CMK (cell line): ENCODE measurements at places on chromosomes 4 and X.

GRCh38 chr4:53943345-53944085 lies 120.9 kb downstream of the CHIC2 start:
- no peak for DNase-seq

- DNase-seq = no peak
Measured at GRCh38 chr4:99013884-99014523, 18.5 kb downstream of the METAP1 start.

DNA sequence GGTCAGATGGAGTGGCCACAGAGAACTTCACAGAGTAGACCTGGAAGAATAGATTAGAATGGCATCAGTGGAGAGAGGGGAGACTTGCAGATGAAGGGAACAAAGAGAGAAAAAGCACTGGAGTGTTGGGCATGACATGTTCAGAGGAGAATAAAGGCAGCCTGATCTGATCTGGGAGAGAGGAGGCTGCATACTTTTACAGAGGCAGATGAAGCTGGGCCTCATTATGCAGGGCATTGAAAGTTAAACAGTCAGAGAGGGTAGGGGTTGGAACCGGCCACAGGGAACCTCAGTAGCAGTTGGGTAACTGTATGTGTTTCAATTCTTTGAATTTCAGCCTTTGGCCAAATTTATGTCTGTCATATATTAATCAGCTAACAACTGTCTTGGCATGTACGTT lies 61.2 kb downstream of the SH3BGRL start:
- DNase-seq = no peak

DNA sequence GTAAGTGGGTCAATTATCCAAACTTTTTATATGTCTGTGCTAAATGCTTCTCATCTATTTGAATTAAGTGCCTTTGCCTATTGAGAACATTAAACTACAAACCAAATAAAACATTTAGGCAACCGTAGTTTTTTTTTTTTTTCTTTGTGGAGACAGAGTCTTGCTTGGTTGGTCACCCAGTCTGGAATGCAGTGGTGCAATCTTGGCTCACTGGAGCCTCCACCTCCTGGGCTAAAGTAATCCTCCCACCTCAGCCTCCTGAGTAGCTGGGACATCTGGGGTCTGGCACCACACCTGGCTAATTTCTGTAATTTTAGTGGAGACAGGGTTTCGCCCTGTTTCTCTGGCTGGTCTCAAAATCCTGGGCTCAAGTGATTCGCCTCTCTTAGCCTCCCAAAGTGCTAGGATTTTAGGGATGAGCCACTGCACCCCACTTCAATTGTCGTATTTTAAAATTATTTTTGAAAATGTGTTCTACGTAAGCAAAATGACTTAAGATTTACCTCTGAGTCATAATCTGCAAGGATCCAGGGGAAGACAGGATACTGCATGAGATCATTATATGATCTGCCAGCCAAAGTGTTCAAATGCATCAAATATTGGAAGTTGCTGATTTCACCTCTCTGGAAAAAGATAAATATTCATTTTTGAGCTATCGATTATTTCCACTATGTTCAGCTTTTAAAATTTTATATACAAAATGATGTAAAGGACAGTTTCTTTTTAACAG lies 125.6 kb downstream of the CDS1 start:
- DNase-seq = no peak

GRCh38 chrX:45187731-45188130 lies 12.9 kb downstream of the DIPK2B start:
- no peak for DNase-seq

- DNase-seq = no peak
Measured at GRCh38 chr4:76799718-76800117, 98.2 kb downstream of the SOWAHB start.

- no peak for DNase-seq
Measured at GRCh38 chrX:102593367-102593766, 5.9 kb upstream of the ARMCX5 start.

- DNase-seq = no peak
Measured at GRCh38 chr4:109978704-109979454, 66.2 kb downstream of the EGF start.

GRCh38 chrX:1417921-1418771 lies 26.2 kb upstream of the SLC25A6 start:
- no peak for DNase-seq

DNA sequence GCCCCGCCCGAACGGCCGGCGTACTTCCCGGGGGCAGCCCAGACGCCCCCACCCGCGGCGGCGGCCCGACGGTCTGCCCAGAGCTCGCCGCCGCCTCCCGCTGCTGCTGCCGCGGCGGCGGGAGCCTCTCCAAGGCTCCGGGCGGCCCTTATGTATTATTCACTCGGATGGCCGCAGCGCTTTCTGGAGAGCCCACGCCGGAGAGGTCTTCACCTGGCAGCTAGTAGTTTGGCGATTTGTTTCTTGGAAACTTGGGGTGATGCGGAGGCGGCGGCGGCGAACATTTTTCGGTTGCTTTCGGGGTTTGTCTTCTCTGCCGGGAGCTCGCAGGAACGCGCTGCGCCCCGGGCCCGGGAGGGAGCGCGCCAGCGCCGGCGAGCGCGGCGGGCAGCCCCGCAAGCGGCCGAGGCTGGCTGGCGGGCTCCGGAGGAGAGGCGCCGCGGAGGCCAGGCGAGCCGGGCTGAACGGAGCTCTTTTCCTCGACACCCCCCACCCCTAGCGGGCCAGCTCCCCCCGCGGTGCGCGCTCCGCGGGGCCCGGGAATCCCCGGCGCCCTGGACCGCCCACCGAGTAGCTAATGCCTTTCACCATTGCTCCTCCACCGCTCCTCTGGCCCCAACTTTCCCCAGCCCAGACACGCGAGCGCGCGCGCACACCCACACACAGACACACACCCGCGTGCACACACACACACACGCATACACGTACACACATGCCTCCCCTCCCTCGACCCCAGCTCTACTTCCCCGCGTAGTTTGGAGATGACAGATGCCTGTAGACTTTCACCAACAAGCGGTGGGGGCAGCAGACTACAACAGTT lies 113.5 kb downstream of the DHX15 start:
- DNase-seq = no peak

DNA sequence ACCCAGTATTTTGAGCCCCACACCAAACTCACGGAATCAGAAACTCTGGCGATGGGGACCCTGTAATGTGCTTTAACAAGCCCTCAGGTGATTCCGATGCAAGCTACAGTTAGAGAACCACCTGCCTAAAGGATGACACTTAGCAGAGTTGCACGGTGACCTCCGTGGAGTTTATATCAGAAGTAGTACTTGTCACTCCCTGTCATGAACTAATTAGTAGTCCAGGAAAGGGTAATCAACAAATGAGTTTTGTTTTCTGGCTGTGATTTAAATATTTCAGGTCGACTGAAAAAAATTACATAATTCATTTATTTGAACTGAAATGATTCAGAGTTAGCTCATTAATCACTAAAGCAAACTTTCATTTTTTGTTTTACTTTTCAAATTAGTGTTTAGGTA lies 56.4 kb downstream of the TMA16 start:
- DNase-seq = no peak

- peak; percentile 40 for DNase-seq
Measured at GRCh38 chr4:2243681-2244380, 1.9 kb upstream of the HAUS3 start.

GRCh38 chr4:35639929-35640328 lies 604.4 kb downstream of the ARAP2 start:
- no peak for DNase-seq

GRCh38 chrX:91108761-91109160 lies 325.9 kb upstream of the PABPC5 start:
- no peak for DNase-seq

GRCh38 chrX:34810364-34810763 lies 132.2 kb upstream of the FAM47B start:
- DNase-seq = no peak

- no peak for DNase-seq
Measured at GRCh38 chr4:8737075-8737474, 134.6 kb downstream of the HMX1 start.

DNA sequence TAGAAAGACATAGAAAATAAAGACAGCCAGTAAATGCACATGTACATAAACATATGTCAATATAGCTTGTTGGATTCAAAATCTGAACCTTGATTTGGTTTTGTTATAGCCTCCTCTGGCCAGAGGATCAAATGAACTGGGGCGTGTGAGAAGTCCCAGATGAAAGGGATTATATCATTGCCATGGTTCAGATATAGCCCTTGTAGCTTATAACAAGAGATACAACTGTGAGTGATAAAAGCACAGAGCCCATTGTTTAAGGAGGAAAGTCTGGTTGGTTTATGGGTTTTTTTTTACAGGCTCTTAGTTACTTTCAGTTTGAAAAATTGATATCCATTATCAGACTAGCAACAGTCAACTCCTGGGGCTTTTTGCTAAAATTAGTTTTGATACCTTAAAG lies 101.7 kb upstream of the GLRA2 start:
- DNase-seq = no peak

DNA sequence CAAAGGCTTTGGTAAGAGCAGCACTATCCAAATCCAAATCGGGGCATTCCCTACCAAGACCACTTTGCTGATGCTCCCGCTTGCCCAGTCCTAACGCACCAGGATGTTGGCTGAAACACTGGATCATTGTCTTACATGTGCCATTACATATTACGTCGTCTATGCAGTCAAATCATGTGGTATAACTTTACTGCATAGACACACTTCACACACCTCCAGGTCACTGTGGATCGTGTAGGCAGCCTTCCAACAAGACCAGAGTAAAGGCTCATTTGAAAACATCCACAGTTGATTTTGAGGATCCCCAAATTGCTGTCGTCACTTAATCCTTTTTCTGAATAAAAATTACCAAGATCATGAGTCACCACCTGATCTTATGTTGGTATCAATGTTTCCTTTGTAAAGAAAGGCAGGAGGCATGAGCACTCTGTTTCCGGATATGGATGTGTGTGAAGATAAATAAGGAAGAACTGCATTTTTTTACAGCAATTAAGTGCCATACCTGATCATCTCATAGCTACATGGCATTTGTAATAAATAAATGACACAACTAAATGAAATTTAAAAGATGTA lies 18.5 kb downstream of the TENM3 start:
- no peak for DNase-seq

GRCh38 chrX:135309430-135309923 lies at the start of gene ETDC:
Gene ETDC, plus strand, starts transcription at chrX:135309480. Its CDS starts 0 bp downstream, at chrX:135309480.
- DNase-seq = no peak

- DNase-seq = no peak
Measured at GRCh38 chr4:156113138-156113765, 159.6 kb upstream of the CTSO start.

GRCh38 chr4:174023641-174024040 lies 259.8 kb downstream of the FBXO8 start:
- DNase-seq = no peak

GRCh38 chr4:141180991-141181761 lies 39.5 kb upstream of the ZNF330 start:
- no peak for DNase-seq

- DNase-seq = no peak
Measured at GRCh38 chrX:136318895-136319597, 18.3 kb downstream of the ADGRG4 start.

DNA sequence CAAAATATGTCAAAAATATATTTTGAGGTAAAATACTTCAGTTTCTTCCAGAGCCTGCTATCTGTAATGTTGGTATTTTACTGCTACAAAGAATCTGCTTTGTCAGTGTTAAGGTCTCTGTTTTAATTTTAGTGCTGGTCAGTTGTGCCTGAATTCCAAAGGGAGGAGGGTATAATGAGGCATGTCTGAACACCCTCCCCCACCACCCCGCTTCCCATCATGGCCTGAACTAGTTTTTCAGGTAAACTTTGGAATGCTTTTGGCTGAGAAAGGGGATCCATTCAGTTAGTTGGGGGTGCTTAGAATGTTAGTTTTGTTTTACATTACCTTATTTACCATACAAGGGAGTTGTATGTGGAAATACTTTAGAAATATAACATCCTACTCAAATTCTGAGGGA lies 158.5 kb downstream of the MID1IP1 start:
- DNase-seq = no peak
